ENCODE measurements at places on chromosomes 12 and 14. TPM values are rescaled to one million over a fixed set of nuclear protein-coding genes. Genes with fewer than 3 reads are reported as not detected.

KRT73 gene
- not detected for total RNA-seq

DHRS7 gene
- total RNA-seq, result 184 TPM

- no peak for DNase-seq
Observed at GRCh38 chr12:54424224-54424623, 5.2 kb upstream of the ITGA5 start.

DNA sequence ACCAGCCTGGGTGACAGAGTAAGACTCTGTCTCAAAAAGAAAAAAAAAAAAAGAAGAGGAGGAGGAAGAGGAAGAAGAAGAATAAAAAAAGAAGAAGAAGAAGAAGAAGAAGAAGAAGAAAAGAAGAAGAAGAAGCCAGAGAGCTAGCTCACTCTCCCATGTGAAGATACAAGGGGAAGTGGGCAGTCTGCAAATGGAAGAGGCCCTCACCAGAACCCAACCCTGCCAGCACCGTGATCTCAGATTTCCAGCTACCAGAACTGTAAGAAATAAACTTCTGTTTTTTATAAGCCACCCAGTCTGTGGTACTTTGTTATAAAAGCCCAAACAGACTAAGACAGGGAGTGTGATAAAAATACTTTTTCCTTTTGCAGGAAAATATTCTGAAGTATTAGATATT lies 130.7 kb downstream of the ETNK1 start:
- no peak for DNase-seq

DNA sequence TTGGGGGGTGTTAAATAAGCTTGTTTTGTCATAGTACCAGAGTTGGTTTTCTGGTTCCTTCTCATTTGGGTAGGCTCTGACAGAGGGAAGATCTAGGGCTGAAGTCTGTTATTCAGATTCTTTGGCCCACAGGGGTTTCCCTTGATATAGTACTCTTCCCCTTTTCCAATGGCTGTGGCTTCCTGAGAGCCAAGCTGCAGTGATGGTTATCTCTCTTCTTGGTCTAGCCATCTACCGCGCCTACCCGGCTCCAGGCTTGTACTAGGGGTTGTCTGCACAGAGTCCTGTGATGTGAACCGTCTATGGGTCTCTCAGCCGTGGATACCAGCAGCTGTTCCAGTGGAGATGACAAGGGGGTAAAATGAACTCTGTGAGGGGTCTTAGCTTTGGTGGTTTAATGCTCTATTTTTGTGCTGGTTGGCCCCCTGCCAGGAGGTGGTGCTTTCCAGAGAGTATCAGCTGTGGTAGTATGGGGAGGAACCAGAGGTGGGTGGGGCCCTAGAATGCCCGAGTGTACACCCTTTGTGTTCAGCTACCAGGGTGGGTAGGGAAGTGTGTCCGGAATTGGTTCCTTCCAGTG lies 209.7 kb downstream of the GPHN start:
- no peak for DNase-seq

DNA sequence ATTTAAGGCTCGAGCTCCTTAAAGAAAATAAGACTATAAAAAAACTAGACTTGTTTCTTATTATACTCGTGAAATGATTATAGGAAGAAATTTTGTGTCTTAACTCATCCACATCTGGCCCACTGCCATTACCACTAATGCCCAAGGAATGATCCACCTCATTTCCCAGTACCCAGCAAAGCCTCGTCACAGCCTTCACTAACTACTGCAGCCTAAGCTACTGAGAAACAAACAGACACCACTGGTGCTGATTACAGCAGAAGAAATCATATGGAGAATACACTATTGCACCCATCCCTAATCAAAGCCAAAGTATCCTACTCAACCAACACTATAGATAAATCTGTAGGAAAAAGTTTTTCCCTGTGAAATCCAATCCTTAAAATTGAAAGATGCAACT lies 205.3 kb upstream of the NAV3 start:
- DNase-seq, result no peak

- no peak for DNase-seq
Observed at GRCh38 chr12:64997858-64998257, 123.2 kb downstream of the WIF1 start.

Measured in mucosa of gallbladder (tissue), 1 donor.